Epithelial cell of proximal tubule (primary cell): ENCODE measurements at places on chromosomes 2 and 18.

GRCh38 chr2:127631541-127631996 lies 14.4 kb upstream of the GPR17 start:
- DNase-seq: no peak

DNA sequence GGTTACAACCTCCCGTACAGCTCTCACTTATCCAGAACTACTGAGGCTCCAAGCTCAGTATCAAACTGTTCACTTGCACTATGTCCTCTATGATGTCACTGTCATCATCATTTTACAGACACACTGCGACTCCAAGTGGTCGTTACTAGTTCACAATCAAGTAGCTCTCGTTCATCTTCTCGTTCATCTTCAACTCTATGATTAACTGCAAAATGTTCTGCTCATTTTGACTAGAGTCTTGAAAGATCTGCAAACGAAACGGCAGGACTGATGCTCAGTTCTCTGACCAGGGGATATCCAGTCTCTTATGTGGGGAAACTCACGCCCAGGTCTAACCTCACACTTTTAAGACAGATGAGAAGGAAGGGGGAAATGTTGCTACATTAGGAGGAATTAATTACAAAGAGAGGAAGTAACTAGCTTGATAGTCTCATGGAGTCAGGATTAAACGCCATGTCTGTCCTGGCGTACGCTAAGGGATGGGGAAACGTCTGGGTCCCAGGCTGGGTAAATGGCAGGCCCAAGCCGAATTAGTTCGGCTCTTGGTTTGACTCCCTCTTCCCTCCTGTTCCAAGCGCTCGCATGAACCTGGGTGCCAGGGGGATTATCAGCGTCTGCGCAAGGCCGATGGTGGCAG lies 794 bp upstream of the CHCHD5 start:
- DNase-seq: no peak

DNA sequence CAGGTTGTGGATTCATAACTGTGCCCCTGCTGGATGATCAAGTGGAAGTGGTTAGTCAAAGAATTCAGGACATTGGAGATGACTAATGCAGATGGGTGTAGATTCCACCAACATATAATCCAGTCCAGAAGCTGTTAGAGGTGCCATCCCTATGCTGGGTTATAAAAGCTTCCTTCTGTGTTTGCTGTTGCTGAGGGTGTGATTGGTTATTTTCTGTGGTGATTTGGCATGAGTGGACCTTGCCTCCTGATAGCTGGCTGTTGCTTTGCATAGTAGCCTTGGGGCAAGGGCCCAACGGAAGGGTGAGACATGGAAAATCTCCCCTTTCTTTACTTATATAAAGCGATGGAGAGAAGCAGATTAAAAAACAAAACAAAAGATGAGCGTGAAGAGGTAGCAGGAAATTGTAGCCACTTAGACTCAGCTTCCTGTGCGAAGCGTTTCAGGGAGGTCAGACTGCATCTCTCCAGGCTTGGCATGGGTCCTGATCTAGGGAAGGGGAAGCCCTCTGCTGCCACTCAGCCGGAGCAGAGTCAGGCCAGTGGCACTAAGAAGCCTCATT lies 190.4 kb downstream of the FMNL2 start:
- no peak for DNase-seq

GRCh38 chr2:62440281-62440946 lies 65.6 kb downstream of the TMEM17 start:
- DNase-seq: no peak

- no peak for DNase-seq
Observed at GRCh38 chr2:48414980-48415835, 114.7 kb upstream of the STON1 start.
